AG10803 (cell line): ENCODE measurements at places on chromosomes 7 and 10.
A peak's percentile ranks its signal among the peaks of the same experiment; 100 is the strongest.

- DNase-seq, result no peak
These were observed 14.1 kb downstream of the SSMEM1 start for GRCh38 chr7:130221746-130222145.

DNA sequence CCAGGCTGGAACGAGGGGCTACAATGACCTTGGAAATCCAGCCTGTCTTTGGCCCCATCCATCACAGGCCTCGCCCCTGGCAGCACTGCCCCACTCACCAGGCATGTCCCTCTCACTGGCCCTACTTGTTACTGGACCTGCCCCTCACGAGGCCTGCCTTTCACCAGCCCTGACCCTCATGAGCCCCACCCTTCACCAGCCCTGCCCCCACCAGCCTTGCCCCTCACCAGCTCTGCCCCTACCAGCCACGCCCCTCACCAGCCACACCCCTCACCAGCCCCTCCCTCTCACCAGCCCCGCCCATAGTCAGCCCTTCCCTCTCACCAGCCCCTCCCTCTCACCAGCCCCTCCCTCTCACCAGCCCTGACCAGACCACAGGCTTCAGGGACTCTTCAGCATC lies 57.8 kb downstream of the COL26A1 start:
- DNase-seq, result no peak

DNA sequence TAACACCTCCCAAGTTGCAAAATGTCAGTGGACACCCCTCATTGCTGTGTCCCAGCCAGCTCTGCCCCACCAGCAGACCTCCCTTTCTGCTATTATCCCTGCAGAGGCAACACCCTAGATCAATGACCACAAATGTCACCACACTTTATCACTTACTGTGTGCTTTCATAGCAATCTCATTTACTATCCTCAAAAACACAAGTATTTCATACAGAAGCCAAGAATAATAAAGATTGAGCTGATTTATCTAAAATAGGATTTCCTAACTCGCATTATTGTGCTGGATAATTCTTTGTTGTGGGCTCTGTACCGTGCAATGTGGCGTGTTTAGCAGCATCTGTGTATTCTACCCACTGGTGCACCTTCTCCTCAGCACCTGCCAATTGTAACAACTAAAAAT lies 13.2 kb upstream of the ABCB5 start:
- no peak for DNase-seq

GRCh38 chr10:67802767-67803538 lies 35.0 kb downstream of the DNAJC12 start:
- DNase-seq, result no peak

DNA sequence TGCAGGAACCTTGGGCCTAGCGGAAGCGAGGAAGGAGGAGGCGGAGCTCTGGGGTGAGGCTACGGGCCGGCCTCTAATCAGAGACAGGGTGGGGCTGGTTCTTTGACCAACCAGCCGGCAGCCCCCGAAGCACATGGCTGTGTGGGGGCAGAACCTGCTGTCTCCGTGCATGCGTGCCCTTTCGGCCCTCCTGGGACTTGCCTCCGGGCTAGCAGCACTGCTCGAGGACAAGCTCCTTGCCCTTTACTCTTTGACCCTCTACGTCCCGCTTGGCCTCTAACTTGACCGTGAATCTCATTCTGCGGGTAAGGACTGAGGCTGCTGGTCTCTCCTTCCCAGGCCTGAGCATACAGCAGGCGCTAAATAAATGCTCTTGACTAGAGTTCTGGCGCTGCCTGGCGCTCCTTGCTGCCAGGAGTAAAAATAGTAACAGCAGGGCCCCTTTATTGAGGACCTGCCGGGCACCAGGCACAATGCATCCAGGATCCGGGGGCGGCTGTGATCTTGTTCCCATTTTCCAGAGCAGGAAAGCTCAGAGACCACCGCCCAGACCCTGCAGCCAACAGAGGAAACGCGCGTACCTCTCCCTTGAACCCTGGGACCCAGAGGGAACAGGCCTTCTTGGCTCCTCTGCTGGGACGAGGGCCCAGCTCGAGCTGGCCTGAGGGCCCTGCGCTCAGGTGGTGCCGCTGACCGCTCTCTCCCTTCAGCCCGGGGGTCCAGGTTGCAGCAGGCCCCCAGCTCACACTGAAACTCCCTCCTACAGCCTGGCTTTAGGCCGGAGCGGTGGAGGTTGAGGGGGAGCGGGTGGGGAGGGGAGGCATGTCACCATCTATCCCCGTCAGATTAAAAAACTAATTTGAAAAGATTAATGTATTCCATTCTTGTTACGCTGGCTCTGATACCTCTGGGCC lies 2.7 kb upstream of the COMTD1 start:
- DNase-seq, result no peak

GRCh38 chr10:58868736-58869435 lies 307.6 kb upstream of the PHYHIPL start:
- peak; percentile 36 for DNase-seq

GRCh38 chr10:30018496-30018895 lies 40.9 kb downstream of the JCAD start:
- no peak for DNase-seq

DNA sequence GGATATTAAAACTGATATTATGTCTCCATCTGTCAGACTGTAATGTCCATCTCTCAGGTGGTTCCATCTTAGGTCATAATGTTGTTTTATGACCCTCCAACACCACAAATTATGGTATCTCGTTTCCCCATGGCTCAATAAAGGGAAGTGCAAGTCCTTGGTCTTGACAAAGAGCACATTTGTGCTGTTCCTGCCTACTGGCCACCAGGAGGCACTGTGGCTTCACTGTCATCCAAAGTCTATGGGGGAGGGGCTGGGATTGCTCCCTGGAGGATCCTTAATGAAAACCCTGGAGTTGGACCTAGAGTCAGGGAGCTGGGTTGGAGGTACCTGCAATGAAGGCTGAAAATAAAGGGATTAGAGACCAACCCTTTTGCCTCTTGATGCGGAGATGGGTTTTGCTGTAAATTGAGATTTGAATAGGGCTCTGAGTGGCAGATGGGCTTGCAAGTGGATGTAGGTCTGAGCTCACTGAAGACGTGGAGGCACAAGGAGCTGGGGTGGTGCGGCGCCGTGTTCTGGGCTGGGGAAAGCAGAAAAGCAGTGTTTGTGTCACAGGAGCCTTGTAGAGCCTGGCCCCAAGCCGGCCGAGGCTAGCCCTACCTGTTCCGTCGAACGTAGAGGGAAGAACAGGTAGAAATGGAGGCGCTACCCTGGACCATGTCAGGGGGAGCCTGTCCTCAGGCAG lies 180.5 kb upstream of the PRSS58 start:
- DNase-seq, result peak; percentile 37

DNA sequence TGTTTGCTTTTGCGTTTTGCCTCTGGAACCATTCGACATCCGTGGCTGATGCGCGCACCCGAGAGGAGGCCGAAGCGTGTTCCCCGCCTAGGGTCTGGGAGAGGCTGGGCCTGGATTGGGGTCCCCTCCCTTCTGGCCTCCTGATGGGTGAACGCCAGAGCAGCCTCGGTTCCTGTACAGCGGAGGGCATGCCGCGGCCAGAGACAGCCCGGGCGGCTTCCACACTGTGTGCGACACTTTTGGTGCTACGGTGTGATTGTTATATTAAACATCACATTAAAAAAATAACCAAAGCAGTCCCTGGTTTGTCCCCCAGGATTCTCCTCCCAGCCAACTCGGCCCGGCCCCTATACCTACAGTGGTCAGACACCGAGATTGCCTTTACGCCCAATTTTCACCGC lies 3.7 kb upstream of the HOXA7 start:
- no peak for DNase-seq

DNA sequence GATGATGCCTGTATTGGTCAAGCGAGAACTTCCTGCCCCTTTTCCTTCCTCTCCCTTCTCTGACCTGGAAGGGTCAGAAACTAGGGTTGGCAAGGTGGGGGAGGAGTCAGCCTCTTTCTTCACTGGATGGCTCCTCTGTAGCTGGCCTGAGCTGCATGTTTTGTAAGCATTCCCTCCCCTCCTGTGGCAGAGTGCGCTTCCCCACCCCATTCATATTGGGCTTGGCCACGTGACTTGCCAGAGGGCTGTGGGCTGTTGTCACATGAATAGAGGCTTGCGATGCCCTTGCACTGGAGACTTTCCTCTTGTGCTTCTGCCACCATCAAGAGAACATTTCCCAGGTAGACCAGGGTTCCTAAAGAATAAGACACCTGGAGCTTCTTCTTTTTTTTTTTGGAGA lies 111.3 kb upstream of the PODXL start:
- no peak for DNase-seq
